ENCODE measurements at places on chromosomes 5 and 9.
A peak's percentile ranks its signal among the peaks of the same experiment; 100 is the strongest.

DNA sequence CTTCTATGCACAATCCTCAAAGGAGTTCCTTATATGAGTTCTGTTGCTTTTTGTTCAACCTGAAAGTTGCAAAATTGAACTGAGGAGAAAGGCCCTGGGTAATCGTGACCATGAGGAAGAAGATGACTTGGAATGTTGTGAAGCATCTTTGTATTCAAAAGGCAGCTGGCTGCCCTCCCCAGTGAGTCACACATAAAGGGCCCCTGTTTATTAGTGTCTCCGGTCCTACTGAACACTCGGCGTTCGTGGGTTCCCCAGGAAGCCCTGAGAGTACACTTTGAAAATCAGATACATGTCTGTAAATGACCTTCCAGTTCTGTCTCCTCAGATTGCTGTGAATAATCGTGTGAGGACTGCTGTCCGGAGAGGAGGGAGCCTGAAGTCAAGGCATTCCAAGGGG is 73.6 kb downstream of the C9orf153 start:
- DNase-seq = peak; percentile 7

DNA sequence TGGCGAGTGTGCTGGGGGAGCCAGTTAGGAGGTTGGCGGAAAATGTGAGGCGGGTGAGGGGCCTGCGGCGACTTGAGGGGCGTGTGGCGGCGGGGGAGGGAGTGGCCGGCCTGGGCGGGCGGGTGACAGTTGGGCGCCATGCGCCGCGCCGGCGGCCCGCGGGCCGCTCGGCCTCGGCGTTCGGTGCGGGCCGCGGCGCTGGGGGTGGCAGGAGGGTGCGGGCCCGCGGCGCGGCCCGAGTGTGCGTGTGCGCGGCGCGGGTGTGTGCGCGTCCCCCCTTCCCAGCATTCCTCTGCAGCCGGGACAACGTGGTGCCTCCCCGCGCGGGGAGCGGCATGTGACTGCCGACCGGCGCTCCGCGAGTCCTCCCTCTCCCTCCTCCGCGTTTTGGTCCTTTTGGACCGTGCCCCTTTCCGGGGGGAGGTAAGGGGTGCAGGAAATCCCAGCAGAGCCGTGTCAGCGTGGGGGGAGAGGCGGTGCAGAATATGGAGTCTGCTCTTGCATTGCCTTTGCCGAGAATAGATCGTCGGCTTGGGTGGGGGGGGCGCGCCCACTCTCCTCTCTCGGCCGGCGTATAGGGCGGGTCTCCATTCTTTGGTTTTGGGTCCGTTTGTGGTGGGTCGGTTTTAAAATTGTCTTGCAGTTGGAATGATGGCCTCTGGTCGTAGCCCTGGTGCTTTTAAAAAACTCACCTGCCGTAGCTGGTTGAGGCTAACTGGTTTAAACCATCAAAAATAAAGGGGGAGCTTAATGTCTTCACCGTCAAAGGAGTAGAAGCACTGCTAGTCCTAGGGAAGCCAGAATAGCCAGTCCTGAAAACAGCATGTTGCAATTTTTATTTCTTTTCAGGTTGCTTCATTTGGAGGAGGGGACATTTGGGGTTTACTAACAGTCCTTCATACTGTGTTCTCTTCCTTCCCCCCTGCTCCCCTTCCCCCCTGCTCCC is 2.0 kb downstream of the LARP1 start:
- peak; percentile 78 for DNase-seq

- DNase-seq = peak; percentile 38
These were observed 84.8 kb downstream of the RAD23B start for GRCh38 chr9:107367727-107368502.

DNA sequence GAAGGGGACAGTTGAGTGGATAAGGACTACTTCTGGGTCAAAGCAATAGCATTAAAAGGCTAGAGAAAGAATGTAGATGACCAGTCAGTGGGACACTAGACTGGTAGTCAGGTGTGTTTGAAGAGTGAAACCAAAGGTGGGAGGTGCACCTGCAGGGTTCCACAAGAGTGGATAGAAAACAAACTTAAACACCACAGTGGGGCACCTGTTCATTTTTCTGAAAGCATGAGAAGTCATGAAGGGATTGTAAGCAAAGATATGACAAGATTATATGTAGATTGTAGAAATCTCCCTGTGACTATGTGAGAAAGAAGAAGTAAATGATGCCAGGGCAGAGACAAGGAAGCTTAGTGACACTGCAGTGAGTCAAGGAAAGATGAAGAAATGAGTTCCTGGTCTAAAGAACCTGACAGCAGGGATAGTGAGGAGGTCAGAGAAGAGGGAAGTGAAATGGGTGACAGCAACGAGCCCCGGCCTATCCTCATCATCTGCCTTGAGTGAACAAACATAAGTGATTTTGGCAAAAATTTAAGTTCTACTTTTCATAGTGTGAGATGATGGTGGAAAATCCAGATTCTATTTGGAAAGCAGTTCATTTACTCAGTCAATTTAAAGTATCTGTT is 296.9 kb downstream of the TLE4 start:
- DNase-seq = no peak

DNA sequence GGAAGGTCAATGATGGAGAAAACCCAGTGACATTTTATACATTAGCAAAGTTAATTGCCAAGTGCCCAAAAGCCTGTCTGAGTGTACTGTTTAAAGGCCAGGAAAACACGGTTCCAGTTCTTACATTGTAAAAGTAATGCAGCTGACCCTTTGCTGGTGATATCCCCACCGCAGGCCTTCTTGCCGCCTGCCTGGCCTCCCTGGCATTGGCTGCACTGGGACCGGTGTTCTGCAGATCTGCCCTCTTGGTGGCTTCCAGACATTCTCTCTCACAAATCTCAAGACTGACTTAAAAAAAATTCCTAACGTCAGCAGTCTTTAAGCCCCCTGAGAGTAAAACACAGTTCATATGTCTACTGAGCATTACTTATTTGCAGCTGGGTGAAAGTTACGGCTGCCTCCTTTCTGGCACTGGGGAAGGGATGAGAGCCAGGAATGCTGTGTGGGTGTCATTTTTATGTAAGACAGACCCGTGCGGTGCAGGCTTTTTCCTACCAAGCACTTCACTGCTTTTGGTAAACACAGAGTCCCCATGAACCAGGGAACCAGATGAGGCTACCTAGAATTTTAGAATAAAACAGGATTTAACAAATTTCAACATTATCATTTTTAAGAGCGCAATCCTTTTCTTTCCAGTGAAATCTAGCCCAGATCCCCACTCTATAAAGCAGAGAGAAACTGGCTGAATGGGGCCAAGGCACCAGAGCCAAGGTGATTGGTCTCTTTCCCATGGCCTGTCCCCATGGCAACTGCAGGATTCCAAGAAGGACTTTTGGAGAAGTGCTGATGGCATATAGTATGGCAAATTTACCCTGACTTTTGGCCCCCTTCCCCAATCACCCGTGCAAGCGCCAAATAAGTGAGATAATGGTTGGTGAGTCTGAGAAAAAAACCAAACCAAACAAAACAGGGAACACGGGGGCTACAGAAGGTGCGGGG is 80.8 kb downstream of the LMNB1 start:
- no peak for DNase-seq

GRCh38 chr5:94347130-94347529 is 271.3 kb downstream of the KIAA0825 start:
- DNase-seq = no peak

All from adipocyte (in vitro differentiated cells).